Motor neuron (in vitro differentiated cells): ENCODE measurements at places on chromosomes 2 and 18. TPM values are rescaled to one million over a fixed set of nuclear protein-coding genes. Genes with fewer than 3 reads are reported as not detected.

- ATAC-seq, result peak; percentile 58
Observed at GRCh38 chr18:73842795-73843394, 304.7 kb downstream of the FBXO15 start.

GRCh38 chr2:231244382-231245248, 46.2 kb downstream of the ARMC9 start:
- no peak for ATAC-seq

The TUBA4B gene
- 0.38 TPM in 1 of 2 replicates, not detected in the other for total RNA-seq

The C2orf15 gene
- 4.4 and 4.9 TPM in 2 replicates for total RNA-seq

DNA sequence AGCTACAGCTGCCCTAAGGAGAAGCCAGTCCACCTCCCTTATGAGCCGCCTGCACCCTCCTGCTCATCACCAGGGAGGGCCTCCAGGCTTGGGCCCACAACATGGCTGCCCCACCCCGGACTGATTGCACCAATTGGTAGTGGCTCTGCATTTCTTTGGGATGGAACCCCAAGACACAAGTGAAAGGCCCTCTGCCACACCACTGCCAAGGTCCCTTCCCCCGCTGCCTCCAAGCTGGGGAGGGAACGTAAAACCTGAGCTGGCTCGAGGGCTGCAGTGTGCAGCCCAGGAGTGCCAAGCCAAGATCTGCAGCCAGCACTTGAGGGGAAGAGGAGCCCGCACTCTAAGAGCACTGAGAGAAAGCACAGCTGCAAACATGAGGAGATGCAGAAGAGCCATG, 97.3 kb downstream of the EFEMP1 start:
- ATAC-seq, result no peak

The FAM124B gene
- total RNA-seq, result not detected in 2 replicates

- ATAC-seq, result peak; percentile 25
Observed at GRCh38 chr2:237475704-237476141, 11.3 kb upstream of the MLPH start.

DNA sequence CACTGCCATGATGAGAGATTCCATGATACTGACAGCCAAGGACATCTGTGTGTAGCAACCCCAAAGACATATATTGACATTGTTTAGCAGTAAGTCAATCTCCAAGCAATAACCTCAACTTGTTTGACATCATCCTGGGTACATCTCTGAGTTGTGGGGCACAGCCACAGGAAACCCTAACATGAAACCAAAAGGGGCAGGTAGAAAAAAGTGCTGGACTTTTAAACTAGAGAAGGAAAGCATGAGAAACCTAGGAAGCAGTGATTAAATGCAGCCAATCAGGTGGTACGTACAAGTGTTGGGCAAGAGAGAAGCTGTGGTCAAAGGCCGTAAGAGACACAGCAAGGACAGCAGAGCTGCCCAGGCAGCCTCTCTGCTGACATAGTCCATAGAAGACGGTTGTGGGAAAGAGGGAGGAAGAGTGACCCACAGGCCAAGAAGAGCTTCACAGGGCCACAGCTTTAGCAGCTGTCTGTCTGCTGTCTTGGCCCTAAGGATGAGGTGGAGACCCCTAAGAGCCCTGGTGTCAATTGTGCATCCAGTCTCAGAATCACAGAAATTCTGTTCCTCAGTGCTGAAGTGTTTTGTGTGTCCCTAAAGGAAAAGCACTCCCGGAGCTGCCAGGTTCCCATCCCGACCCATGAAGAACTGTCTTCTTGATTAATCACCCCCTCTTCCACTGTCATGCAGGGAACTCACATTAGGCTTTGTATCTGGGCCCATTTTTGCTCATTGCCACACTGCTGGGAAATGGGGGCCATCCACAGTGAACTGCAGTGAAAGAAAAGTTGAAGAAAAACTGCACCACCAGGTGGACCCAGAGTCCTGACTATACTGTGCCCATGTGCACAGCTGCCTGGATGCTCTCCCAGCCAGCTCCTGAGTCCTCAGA, 25.4 kb upstream of the CHN1 start:
- peak; percentile 62 for ATAC-seq

The CFAP210 gene
- total RNA-seq, result 12.5 and 14.7 TPM in 2 replicates

GRCh38 chr2:119028327-119029174, 86.6 kb downstream of the MARCO start:
- no peak for ATAC-seq

The MEX3C gene
- total RNA-seq, result 36.5 and 40.2 TPM in 2 replicates

DNA sequence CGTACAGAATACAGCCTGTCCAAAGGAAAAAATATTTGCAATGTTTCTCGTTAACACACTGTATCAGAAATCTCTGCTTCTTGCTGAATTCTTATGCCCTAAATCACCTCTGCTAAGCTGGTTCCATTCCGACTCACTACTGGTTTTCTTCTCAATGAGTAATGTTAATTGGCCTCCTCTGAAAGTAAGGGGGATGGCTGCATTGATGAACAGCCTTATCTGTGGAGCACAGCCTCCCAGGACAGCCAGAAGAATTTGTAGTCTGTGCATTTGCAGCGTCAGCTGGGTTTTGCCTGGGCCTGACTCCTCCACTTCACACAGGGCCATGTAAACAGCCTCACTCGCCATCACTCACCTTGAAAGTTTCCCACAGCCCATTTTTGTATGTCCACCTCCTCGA, 127.7 kb downstream of the RNF152 start:
- ATAC-seq, result peak; percentile 100

DNA sequence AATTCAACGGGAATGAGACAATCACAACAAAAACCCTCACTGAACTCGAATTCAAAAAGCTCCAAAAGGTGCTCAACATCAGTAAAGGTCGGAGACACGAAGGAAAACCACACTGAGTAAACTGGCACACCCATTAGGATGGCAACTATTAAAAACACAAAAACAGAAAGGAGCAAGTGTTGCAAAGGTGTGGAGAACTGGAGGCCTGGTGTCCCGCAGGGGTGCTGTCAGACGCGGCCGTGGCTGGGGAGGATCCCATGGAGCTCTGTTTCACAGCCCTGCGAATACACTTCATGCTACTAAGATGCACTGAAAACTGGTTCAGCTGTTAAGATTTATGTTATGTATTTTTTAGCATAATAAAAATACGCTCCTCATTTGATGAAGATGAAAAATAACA, 730.6 kb downstream of the GALR1 start:
- no peak for ATAC-seq

The TMEM182 gene
- total RNA-seq, result 5.3 and 6.2 TPM in 2 replicates

The ROCK2 gene
- total RNA-seq, result 17.9 and 19.0 TPM in 2 replicates

The MZT2A gene
- 8.8 and 9.1 TPM in 2 replicates for total RNA-seq

- no peak for ATAC-seq
Observed at GRCh38 chr2:216104691-216105090, 4.5 kb upstream of the XRCC5 start.

The B3GNT2 gene
- 3.0 and 3.3 TPM in 2 replicates for total RNA-seq

The LOXHD1 gene
- 0.25 and 0.27 TPM in 2 replicates for total RNA-seq
